ENCODE measurements at places on chromosomes 4 and X. TPM values are rescaled to one million over a fixed set of nuclear protein-coding genes. Genes with fewer than 3 reads are reported as not detected.

Gene TLR3
- total RNA-seq = not detected

Gene CXCL3
- total RNA-seq = not detected

Gene SSX4B
- total RNA-seq = not detected

Gene TLR6
- 2.7 TPM for total RNA-seq

Gene DMRTC1
- not detected for total RNA-seq

Gene AFF2
- 0.13 TPM for total RNA-seq

Gene MANBA
- 13.6 TPM for total RNA-seq

Gene TMEM156
- 37.9 TPM for total RNA-seq

Gene WNK3
- 1.3 TPM for total RNA-seq

Gene MAGEA8
- total RNA-seq = not detected

Gene GLUD2
- 0.24 TPM for total RNA-seq

Gene LRRC66
- 0.34 TPM for total RNA-seq

Gene GLRA2
- not detected for total RNA-seq

Gene CXorf51A
- total RNA-seq = not detected

Gene CLNK
- total RNA-seq = not detected

Gene GLRB
- total RNA-seq = not detected

Gene F11
- total RNA-seq = not detected

Gene RPS6KA3
- total RNA-seq = 64.9 TPM

Gene DUSP21
- total RNA-seq = not detected

Gene STATH
- not detected for total RNA-seq

Gene PDLIM3
- total RNA-seq = not detected

Gene SHROOM4
- not detected for total RNA-seq

Gene HSFX4
- total RNA-seq = not detected

Gene CPZ
- total RNA-seq = not detected

Gene CXXC4
- not detected for total RNA-seq

Gene CYTL1
- not detected for total RNA-seq

Gene PLXNA3
- 67.8 TPM for total RNA-seq

Gene NPNT
- total RNA-seq = not detected

Gene BMP3
- total RNA-seq = 0.05 TPM

Gene SSX1
- total RNA-seq = not detected

Gene ENAM
- total RNA-seq = not detected

Gene TCP11X2
- not detected for total RNA-seq

Gene LNX1
- not detected for total RNA-seq

Gene SH3RF1
- total RNA-seq = 1.4 TPM

Gene RASGEF1B
- total RNA-seq = 8.1 TPM

Gene PSAPL1
- total RNA-seq = not detected

Gene SPACA5
- total RNA-seq = not detected

Gene BMPR1B
- not detected for total RNA-seq

Gene HSD17B13
- total RNA-seq = not detected

Gene GCNA
- 10.7 TPM for total RNA-seq

Gene SPATA18
- 0.19 TPM for total RNA-seq

Gene STX18
- total RNA-seq = 19.1 TPM

Gene CNKSR2
- total RNA-seq = 3.2 TPM

Gene ARAP2
- total RNA-seq = 51.7 TPM

Gene CXCL8
- total RNA-seq = 11.9 TPM

Gene CT45A3
- not detected for total RNA-seq

Data from activated T-helper 17 cell treated with anti-CD3 and anti-CD28 coated beads, Interleukin-2, amount 50 U/mL, for 72 hours (primary cell).